ENCODE measurements at places on chromosomes 16 and 17.
A peak's percentile ranks its signal among the peaks of the same experiment; 100 is the strongest.

DNA sequence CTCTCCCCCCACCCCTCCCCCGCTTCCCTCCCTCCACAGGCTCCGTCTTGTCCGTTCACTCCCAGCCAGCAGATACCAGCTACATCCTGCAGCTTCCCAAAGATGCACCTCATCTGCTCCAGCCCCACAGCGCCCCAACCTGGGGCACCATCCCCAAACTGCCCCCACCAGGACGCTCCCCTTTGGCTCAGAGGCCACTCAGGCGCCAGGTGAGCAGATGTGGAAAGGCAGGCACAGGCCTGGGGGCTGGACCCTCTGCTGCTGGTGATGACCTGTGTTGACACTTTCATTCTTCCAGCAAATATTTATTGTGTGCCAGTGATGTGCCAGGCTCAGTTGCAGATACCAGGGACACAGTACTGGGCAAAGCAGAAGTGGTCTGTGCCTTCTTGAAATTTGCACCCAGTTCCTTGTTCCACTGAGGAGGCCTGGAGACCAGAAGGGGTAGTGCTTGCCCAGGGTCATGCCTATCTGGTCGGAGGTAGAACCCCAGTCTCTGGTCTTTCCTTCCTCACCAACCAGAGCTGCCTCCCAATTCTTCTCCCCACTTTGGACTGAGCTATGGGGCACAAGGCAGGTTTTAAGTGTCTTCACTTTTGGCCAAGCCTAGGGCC lies 10.3 kb upstream of the ABCC3 start:
- no peak for DNase-seq

DNA sequence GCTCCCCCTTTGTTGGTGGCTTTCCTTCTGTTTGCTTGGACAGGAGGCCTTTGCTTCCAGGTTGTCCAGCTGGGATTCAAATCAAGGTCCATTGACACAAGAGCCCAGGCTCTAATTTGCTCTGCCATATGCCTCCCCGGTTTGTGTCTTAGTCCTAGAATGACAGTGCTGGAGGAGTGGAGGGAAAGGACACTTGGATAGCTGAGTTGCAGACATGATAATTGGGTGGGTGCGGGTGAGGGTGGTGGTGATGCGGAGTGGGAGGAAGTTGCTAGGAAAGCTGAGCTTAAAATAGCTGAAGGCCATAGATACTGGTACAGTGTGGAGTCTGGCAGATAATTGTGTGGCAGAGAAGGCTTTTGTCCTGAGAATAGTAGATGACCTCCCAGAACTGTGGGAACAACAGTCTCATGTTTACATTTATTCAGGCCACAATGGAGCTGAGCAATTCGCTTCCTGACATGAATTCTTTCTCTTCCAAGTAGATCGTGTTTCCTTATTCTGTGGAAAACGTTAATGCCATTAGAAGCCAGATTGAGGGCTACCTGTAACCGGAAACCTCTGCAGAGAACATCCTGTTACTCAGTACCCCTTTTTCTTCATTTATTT lies 23.8 kb downstream of the SEC14L1 start:
- DNase-seq = peak; percentile 76

GRCh38 chr17:35404360-35404759 lies 27.9 kb downstream of the SLFN12 start:
- DNase-seq = no peak

- DNase-seq = no peak
Measured at GRCh38 chr17:5424909-5425308, 4.9 kb downstream of the RPAIN start.

DNA sequence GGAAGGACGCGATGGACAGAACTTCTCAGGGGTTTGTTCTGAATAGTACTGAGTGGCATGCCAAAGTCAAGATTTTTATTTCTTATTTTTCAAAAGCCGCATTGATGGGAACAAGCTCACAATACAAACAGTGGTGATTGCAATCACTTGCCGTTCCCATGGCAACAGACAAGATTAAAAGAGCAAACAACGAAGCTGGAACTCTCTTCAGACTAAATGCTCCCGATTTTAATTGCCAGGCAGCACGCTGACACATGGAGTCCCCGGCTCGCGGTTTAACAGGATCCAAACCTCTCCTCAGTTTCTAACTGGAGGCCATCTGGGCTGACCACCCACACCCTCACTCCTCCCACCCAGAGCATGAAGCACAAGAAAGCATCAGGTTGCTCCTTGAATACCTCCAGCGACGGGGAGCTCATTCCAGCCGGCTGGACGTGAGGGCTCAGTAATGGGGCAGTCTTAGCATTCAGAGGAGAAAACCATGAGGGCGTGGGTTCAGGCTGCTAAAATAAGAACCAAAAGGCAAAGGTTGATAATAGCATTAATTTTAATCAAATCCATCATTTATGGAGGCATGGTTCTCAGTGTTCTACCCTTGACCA lies 41.5 kb downstream of the AIPL1 start:
- no peak for DNase-seq

DNA sequence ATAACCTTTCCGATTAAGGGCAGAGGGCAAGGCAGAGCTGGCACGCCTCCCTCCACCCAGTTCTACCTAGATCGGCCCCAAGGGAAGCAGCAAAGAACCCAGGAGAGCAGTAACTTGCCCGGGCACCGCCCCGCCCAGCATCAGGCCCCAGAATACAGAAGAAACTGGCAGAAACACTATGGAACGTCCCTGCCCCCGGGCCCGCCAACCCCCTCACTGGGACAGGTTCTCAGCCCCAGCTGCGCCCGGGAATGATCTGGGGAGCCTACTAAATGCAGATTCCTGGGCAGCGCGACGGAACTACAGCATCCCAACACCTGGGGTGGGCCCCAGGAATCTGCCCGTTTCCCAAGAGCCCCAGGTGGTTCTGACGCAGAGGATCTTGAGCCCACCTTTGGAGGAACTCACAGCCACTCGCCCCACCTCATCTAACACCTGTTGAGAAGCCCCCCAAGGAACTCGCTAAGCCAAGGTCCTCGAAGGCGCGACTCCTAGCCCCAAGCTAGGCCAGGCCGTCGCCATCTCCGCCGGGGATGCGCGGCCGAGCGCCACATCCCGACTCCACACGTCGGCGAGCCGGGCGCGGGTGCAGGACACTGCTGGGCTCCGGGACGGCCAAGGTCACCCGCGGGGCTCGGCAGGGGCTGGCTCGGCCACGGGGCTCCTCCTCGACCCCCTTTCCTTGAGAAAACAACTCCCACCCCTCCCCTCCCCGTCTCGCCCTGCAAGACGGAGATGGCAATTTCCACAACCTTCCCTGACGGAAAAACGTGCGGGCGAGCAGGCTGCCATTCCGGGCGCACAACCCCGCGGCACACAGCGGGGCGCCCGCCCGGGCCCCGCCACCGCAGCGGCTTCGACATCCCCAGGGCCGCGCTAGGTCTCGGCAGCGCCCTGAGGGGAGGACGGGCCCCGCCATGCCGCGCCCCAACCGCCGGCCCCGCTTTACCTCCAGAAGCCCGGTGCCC lies 913 bp downstream of the CDIP1 start:
- DNase-seq = peak; percentile 77

DNA sequence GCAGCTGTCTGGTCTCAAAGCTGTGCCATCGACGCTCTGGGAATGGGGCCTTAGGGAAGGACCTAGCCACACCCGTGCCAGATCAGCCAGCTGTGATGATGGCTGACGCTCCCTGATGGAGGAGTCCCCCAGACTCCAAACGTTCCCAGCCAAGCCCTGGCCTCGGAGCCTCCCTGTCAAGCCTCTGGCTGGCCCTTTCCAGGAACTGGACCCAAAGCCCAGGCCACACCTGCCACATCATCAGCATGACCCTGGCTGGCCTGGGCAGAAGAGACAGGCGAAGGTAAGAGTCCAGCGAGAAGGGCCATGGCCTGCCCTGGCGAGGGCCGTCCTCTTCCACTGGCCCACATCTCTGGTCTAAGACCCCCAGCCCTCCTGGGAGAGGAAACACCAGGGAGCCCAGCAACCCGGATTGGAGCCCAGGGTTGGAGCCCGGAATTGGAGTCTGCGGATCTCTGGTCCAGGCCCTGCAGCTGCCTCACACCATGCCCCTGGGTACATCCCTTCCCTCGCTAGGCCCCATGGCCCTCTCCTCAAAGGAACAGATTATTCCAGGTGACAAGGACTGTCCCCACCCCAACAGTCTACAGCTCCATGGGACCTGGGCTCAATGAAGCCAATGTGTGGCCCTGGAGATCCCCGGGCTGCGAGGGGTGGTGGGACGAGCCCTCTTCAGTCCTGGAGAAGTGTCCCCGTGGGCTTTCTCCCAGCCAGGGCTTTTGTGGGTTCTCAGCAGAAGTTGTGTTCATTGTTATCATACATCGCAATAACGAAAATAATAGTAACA lies 105.1 kb upstream of the TNRC6C start:
- DNase-seq = no peak

DNA sequence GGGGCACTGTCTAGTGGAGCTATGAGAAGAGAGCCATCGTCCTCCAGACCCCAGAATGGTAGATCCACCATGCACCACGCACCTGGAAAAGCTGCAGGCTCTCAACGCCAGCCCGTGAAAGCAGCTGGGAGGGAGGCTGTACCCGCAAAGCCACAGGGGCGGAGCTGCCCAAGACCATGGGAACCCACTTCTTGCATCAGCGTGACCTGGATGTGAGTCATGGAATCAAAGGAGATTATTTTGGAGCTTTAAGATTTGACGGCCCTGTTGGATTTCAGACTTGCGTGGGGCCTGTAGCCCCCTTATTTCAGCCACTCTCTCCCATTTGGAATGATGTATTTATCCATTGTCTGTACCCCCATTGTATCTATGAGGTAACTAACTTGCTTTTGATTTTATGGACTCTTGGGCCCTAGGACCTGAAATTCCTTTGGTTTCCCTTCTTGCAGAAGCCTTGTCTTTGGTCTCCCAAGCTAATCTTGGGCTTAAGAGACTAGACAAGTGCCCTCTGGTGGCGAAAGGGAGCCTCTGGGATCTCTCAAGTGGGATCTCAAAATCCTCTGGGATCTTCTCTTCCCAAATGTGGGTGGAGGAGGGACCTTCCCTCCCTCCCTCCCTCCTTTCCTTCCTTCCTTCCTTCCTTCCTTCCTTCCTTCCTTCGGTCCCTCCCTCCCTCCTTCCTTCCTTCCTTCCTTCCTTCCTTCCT lies 58.2 kb upstream of the HAPSTR1 start:
- DNase-seq = no peak

DNA sequence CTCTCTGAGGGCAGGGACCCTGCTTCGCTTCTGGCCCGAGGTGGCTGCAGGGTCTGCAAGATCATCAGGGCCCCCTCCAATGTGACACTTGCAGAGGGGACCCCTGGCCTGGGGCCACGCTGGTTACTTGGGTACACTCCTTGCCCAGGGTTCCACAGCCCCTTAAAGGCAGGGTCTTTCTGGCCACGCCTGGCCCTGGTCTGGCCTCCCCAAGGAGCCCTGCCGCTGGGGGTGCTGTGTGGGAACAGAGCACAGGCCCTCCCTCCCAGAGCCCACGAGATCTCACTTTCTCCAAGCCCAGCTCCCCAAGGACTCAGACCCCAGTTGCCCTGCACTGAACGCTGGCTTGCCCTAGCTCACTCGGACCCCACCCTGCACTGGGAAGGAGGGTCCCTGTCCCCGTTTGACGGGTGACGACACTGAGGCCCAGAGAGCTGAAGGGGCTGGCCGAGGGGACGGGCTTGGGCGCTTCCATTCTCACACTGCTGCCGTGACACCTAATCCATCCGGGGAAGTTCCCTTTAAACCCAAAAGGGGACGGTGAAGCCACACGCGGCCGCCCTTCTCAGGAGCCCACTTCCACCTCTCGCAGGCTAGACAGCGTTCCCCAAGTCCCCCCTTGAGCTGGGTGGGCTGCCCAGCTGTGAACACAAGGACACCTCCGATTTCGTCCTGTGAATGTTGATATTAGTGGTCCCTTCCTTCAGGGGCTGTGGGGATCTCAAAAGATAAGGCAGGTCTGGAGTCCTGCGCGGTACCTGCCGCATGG lies 26.9 kb upstream of the OSGIN1 start:
- DNase-seq = no peak

DNA sequence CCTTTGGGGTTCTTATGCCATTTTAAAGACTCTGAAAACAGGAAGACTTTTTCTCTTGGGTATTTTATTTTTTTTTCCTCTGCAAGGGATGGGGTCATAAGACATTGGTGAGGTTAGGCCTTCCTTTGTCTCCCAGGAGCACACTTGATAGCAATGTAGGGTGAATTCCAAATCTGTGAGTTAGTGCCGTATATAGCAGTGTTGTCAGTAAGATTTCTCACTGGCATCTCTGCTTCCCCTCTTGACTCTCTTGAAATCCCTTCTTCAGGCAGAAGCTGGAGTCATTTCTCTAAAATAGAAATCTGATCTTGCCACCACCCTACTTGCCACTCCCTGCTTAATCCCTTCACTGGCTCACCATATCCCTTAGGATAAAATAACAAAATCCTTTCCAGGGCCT lies 529.7 kb downstream of the WWOX start:
- no peak for DNase-seq

DNA sequence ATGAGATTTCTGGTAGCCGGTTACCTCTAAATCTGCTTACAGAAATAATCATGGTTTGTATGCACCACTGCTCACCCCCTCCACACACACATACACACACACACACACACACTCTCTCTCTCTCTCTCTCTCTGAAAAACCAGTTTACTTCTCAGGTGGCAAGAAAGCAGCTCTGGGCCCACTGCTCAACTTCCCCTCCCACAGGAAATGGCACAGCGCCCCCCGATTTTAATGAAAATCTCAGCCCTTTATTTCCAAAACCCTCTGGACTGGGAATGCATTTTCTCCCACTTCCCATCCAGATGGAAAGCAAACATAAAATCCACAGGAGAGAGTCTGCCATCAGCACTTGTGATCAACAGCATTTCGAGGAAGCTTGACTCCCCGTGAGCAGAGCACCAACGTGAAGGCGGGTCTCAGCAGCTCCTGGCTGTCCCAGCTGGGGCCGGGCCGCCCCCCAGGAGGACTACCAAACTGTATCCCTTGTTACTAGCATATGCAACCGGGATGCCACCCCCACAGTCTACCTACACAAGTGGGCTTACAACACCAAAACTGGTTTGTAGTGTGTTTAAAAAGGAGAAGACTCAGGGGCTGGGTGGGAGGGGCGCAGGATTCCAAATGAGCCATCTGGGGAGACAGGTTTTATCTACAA lies 121.1 kb downstream of the SLC39A11 start:
- DNase-seq = no peak

DNA sequence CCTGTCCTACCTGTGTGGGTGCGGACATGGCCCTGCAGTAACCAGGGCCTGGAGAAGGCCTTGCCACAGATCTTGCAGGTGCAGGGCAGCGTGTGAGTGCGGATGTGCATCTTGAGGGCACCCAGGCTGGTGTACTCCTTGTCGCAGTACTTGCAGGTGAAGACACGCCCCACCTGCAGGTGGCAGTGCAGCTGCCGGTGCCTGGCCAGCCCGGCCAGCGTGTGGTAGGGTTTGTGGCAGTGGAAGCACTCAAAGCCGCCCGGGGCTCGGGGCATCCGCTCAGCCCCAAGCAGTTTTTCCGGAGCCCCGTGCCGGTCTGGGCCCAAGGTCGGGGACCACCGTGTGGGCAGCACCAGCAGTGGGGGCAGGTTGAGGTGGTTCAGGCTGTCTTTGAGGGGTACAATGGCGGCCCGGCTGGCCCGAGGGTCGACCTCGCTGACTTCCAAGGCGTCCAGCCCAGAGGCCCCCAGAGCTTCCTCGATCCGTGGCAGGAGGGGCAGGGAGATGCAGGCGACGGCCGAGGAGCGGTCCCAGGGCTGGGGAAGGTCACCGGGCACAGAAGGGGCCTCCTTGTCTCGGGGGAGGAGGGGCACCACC lies 5.1 kb downstream of the SNAI3 start:
- DNase-seq = no peak
